A172 (cell line): ENCODE measurements at places on chromosomes 5 and 9. TPM values are rescaled to one million over a fixed set of nuclear protein-coding genes. Genes with fewer than 3 reads are reported as not detected.

The IL5 gene
- total RNA-seq: not detected in 2 replicates

GRCh38 chr9:109036744-109037680 is 23.7 kb upstream of the CTNNAL1 start:
- peak; percentile 33 for DNase-seq

GRCh38 chr9:123796618-123797484 is 133.1 kb downstream of the DENND1A start:
- no peak for DNase-seq

The NOXA1 gene
- 1.7 and 3.3 TPM in 2 replicates for total RNA-seq

- DNase-seq: no peak
These were observed 436.0 kb downstream of the ZNF608 start for GRCh38 chr5:124310453-124310852.

DNA sequence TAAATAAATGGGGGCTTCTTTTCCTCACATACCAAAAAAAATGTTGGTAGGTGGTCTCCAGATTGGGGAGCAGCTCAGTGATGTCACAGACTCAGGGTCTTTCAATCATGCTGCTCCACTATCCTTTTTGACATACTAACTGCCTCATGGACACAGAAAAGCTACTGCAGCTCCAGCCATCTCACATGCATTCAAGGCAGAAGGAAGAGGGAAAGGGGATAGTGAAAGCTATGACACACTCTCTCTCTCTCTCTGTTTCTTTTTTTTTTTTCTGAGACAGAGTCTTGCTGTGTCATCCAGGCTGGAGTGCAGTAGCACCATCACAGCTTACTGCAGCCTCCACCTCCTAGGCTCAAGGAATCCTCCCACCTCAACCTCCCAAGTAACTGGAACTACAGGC is 7.9 kb upstream of the ADGRD2 start:
- no peak for DNase-seq

The SMIM33 gene
- not detected in 2 replicates for total RNA-seq
